ENCODE measurements at places on chromosomes 12 and 14. TPM values are rescaled to one million over a fixed set of nuclear protein-coding genes. Genes with fewer than 3 reads are reported as not detected.

Gene FITM1
- polyA plus RNA-seq: 77.0 TPM

Gene IAPP
- polyA plus RNA-seq: 0.09 TPM

Gene COL2A1
- 0.07 TPM for polyA plus RNA-seq

Gene MAP1LC3B2
- polyA plus RNA-seq: 4.6 TPM

Gene VRTN
- not detected for polyA plus RNA-seq

Gene TMEM63C
- 1.5 TPM for polyA plus RNA-seq

Gene LBHD2
- 0.19 TPM for polyA plus RNA-seq

Gene LRRC10
- polyA plus RNA-seq: 31.4 TPM

Gene SNAPC1
- 4.2 TPM for polyA plus RNA-seq

Gene PEBP1
- 273 TPM for polyA plus RNA-seq

Gene TSHR
- 0.04 TPM for polyA plus RNA-seq

Gene P2RX2
- not detected for polyA plus RNA-seq

Gene BBOF1
- 3.1 TPM for polyA plus RNA-seq

Gene KLHDC1
- polyA plus RNA-seq: 0.99 TPM

Gene POTEM
- polyA plus RNA-seq: not detected

Gene OTOGL
- polyA plus RNA-seq: 0.04 TPM

Gene CACNA2D4
- 1.4 TPM for polyA plus RNA-seq

Gene IFNG-AS1
- not detected for polyA plus RNA-seq

Gene EML1
- 11.0 TPM for polyA plus RNA-seq

Gene PSEN1
- polyA plus RNA-seq: 13.2 TPM

Gene PRH2
- polyA plus RNA-seq: not detected

Gene ANKS1B
- 1.1 TPM for polyA plus RNA-seq

Data from heart right ventricle (tissue), 16 donors.